ENCODE measurements at places on chromosomes 4 and X.

GRCh38 chr4:149409555-149409962 lies 406.1 kb downstream of the IQCM start:
- DNase-seq: no peak

- no peak for DNase-seq
These were observed 241.2 kb downstream of the ARHGAP24 start for GRCh38 chr4:85715991-85716737.

DNA sequence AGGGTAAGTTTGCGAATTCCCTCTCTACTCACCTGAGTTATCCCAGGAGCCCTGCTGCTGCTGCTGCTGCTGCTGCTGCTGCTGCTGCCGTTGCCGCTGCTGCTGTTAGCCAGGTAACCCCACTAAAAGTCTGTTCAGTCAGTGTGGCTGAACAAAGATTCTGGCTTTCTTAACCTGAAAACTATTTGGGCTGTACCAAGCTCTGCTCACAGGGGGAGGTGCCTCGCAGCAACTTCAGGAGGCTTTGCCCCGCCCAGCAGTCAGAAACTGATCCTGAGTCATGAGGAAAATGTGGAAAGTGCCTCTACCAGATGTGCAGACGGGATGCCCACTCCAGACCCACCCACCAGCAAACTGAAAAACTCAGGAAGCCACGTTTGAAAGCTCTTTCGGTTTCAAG lies at the start of gene CAPN6:
CAPN6 (minus strand) TSS at position 145 of the 400 bp plus-strand sequence. CDS start 6,547 bp downstream, outside the sequence.
- DNase-seq: no peak

GRCh38 chrX:19007011-19007410 lies 23.1 kb upstream of the PHKA2 start:
- DNase-seq: peak; percentile 2

GRCh38 chr4:22551550-22551949 lies 35.7 kb upstream of the ADGRA3 start:
- DNase-seq: no peak

DNA sequence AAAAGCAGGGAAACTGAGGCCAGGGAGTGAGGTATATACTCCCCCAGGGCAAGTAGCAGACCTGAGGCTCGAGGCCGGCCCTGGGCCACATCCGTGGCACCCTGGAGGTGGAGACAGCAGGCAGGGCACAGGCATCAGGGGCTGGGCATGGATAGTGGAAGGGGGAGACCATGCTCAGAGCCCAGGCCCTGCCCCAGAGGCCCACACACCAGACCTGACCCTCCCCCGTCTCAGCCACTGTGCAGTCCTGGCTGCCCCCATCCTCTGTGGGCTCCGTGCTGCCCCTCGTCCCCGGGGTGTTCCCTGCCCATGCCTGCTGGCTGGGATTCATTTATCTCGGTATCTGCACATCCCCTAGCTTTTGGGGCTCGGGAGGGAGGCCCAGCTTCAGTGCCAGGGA lies 103.1 kb upstream of the NKX1-1 start:
- no peak for DNase-seq

Data from cortex of kidney (tissue), 1 donor.